Stimulated activated naive CD4-positive, alpha-beta T cell treated with Interleukin-2 at 50 U/mL for 16 hours (primary cell): ENCODE measurements at places on chromosomes 5 and 9.

DNA sequence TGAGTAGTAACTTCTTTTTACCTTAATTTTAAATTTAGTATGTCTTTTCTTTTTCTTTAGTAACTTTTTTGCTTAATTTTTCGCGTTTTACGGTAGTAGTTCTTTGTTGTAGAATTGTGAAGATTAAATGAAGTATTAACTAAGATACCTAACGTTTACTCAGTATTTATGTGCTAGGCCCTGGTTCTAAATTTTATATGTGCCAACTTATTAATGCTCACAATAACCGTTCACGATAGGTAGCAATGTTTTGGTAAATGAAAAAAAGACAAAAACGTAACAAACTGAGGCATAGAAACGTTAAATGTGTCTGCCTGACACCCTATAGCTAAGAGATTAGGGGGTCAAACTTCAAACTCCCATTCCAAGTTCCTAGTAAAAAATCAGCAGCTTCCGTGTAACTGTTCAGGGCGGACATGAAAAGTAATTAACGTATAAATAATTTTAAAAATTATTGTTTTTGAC lies 1.2 kb downstream of the MRPS30 start:
- DNase-seq: no peak

DNA sequence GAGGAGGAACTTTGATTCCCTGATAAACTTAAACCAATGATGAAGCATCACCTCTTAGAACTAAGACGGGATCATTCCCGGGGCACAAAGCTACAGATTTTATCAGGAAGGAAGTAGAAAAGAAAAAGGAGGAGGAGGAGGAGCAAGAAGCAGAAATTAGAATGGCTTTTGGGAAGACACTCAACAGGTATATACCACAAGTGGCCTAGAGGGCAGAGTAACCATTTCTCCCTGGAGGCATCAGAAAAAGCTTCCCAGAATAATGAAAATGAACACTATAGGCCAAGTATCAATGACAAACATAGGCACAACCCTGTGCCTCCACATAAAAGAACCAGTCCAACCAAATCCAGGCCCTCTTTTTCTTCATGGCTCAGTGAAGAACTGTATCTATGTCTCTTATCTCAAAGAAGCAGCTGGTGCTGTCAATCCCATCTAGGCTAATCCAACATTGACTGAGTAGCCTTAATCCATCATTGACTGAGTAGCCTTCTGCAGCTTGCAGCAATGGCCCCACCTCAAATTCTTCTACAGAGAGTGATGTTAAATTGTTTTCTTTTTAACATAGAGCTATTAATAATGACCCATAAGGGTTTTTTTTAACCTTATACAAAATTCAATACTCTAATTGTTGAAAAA lies 178.8 kb upstream of the KIF2A start:
- no peak for DNase-seq

GRCh38 chr5:58885260-58885659 lies 302.4 kb downstream of the RAB3C start:
- no peak for DNase-seq

DNA sequence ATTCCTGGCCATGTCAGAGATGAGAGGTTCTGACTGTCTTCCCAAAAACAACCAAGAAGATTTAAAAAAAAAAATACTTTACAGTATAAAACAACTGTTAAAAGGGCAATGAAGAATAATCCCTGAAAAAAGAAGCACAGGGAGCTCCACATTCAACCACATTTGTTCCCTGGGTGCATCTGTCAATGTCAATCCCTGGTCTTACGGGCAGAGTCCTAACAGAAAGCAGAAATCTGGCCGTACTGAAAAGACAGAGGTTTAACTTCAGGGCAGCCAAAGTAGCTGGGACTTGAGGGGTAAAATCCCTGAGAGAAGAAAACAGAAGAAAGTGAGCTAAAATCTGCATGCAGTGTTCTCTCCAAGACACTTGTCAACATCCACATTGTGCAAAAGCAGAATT lies 76.6 kb downstream of the RICTOR start:
- no peak for DNase-seq

DNA sequence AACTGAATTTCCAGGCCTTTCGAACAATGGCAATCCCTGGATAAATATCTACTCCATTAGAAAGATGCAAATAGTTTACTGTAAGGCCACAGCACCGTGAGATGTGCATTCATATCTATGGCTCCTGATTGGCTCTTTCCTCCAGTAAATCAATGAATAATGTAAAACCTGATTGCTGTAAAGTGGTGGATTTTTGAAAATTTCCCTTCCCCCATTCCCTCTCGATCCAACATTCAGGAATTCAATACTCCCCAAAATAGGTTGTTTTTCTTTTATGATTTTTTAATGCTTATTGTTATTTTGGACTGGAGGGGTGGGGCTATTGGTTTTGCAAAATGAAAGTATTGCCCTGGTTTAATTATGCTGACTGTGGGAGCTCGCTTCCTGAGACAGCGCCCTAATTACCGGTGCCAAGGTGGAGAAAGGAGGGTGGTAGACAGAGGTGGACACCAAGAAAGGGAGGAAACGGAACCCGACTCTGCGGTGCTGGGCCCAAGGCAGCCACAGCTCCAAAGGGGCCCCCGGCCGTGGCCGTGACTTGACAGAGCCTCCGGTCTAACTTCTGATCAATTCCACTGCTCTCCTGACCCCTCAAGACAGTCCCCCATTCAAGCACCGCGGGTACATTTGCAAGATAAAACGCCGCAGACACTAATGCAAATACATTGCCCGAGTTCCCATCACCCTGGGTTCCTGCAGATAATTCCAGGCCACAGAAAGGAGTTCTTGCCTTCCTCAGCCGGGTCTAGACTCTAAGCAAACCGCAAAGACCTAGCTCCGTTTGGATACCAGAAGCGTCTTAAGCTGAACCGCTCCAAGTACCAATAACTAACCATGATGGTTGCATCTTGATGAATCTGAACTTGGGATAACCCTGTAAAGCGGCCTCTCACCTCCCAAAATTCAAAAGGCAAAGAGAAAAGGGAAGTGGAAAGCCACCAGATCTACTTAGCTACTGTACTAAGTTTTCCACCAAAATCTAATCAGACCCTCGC lies 211.2 kb downstream of the MEF2C start:
- no peak for DNase-seq

DNA sequence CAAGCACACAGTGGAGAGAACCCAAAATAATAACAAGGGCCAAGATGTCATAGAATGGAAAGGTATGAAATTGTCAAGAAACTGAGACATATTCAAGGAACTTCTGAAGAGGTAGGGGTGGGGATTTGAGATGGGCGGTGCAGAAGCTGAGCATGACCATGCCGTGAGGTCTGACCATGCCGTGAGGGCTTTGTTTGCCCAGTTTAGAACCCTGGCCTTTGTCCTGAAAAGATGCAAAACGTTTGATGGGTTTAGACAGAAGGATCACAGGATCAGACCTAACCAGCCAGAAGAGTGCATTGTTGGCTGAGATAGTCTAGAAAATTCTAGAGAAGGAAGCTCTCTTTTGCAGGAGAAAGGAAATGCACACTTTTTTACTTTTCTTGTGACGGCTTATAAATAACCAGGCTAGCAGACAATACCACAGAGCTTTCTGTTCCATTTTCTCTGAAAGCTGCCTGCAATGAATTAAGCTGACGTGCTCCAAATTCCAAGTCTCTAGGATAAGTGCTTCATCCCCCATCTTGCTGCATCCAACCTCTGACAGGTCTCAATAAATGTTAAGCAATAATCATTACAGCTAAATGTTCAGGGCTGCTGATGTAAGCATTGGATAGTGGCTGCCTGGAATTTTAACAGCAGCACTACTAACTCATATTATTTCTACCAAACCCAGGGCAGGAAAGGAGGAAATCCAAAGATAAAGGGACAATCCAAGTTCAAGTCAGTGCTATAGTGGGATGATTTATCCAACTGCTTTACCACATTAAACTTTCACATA lies 110.9 kb upstream of the IL6ST start:
- no peak for DNase-seq
